ENCODE measurements at places on chromosomes 1 and 21. TPM values are rescaled to one million over a fixed set of nuclear protein-coding genes. Genes with fewer than 3 reads are reported as not detected.

The MNDA gene
- 2.0 TPM for total RNA-seq

The AXDND1 gene
- total RNA-seq = 0.74 TPM

The GREM2 gene
- total RNA-seq = 12.0 TPM

The TMEM52 gene
- 0.98 TPM for total RNA-seq

The LRRC47 gene
- 27.8 TPM for total RNA-seq
